ENCODE measurements at places on chromosomes 16 and 17.

- DNase-seq: no peak
These were observed 5.0 kb downstream of the ABHD15 start for GRCh38 chr17:29561554-29562517.

DNA sequence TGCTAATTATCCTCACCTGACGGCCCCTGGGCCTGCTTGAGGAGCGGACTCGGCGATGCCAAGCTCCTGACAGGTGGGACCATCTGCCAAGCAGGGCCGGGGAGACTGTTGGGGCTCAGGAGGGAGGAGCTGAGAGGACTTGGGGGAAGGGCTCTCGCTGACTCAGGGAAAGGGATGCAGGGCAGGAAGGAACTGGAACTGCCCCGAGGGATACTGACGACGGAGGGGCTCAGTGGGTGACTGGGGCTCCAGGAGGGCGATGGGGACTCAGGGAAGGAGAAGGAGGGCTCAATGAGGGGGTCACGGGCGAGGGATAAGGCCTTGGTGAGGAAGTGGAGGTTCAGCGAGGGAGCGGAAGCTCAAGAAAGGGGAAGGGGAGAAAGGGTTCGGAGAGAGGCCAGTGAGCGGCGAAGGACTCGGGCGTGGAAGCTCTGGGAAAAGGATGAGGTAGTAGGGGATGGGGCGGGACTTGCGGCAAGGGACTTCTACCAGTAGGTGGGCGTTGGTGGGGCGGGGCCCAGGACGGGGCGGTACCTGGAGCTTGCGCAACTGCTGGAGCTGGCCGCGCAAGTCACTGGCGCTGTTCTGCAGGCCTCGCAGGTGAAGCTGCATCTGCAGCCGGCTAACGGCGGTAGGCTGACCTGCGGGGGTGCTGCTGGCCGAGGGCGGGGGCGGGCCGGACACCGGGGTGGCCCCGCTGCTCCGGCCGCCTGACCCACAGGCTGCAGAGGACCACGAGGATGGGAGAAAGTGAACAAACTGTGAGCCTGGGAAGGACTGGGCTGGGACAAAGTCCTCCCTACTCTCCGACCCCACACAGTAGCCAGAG is 46.5 kb downstream of the SRCIN1 start:
- DNase-seq: peak; percentile 8

DNA sequence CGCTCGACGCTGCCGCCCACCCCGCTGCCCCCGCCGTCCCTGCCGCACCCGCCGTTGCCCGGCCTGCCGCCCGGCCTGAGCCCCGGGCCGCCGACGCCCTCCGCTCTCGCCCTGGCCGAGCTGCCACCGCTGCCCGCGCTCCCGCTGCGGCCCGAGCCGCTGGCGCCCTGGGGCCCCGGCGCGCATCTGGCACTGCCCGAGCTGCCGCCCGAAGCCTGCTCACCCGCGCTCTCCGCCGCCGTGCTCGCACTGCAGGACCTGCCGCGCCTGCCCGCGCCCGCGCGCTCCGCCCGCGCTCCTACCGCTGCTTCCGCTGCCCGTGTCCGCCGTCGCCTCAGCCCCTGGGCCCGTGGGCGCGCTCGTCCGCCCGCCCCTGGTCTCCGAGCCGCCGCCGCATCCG is 8.4 kb upstream of the CLDN9 start:
- DNase-seq: no peak

DNA sequence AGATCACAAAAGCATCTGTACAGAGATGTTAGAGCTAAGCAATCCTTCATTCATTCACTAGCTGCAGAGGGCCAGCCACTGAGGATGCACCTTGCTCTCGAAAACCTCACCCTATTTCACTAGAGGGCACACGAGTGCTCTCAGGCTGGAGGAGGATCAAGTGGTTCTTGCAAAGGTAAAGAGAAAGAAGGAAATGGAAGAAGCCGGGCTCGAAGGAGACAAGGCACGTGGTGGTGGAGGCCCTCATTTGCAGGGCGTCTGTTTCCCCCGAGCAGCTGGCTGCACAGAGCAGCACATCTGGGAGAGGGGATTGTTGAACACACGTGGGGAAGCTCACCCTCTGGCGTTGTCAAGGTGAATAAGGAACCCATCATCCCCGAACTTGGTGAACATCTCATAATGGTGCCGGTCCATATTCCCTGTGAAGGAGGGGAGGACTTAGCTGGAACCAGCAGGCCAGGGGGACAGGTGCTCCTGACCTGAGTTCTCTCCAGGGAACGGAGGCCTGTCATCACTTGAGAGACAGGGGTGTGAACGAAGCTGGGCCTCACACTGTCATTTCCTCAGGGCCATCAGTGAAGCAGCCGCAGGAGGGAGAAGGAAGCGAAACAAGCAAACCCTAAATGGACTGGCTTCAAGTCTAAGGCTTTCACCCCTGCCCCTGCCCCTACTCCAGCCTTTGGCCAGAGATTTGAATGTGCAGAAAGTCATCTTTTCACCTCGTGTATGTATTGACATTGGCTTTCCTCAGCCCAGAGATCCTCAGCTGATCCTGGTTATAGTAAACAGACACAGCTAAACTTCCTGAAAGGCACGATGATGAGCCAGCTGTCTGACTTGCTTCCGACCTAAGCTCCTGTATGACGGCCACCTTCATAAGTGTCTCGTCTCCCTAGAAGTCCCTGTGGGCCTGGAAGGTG is 27.6 kb downstream of the PRKAR1A start:
- DNase-seq: no peak

- DNase-seq: no peak
These were observed 616 bp downstream of the ACTG1 start for GRCh38 chr17:81511804-81512561.

DNA sequence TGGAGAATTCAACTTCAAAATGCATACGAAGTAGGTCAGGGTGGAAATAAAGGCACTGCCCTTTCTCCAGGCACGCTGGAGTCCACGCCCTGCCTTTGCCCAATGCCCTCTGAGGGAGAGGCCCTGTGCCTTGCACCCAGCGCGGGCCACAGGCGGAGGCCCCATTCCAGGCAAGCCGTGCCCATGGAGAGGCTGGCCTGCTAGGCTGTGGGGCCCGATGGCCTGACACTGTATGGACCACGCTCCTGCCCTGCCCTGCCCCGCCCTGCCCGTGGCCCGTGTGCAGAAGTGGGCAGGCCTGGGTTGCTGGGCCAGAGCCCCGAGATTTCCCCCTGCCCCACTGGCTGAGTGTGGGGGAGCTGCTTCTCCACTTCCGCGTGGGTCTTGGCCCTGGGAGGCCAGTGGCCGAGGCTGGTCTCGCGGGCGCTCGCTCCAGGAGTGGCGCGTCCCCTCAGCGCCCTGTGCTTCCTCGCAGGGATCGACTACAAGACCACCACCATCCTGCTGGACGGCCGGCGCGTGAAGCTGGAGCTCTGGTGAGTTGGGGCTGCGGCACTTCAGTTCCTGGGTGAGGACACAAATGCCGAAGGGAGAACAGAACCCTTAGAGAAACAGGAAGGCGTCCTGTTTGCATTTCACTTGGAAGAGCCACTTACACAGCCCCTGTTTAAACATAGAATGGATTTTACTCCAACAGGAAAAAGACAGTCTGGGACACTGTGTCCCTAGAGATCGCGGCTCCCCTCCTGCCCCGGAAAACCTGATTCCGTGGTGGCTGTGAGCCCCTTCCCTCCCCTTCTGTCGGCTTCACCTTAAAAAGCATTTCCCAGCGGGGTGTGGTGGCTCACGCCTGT is 13.8 kb upstream of the WFIKKN1 start:
- DNase-seq: no peak

- DNase-seq: no peak
These were observed 38.8 kb downstream of the EFCAB5 start for GRCh38 chr17:29980261-29980660.

DNA sequence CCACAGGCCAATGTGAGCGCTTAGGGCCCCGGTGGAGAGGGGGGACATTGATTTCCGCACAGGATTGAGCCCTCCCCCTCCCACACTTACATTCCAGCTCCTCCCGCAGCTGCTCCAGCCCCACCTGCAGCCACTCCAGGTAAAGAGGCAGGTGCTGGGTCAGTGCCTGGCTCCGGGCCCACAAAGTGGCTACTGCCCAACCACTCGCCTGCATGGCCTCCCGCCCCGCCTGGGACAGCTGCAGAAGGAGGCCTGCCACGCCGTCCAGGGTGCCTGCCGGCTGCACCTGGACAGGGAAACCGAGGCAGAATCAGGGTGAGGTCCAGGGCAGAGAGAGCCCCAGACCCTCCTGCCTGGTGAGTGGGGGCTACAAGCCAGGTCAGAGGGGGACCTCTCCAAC is 46.3 kb downstream of the RMI2 start:
- DNase-seq: no peak

- no peak for DNase-seq
These were observed 21.3 kb downstream of the C16orf95 start for GRCh38 chr16:87295661-87296531.

DNA sequence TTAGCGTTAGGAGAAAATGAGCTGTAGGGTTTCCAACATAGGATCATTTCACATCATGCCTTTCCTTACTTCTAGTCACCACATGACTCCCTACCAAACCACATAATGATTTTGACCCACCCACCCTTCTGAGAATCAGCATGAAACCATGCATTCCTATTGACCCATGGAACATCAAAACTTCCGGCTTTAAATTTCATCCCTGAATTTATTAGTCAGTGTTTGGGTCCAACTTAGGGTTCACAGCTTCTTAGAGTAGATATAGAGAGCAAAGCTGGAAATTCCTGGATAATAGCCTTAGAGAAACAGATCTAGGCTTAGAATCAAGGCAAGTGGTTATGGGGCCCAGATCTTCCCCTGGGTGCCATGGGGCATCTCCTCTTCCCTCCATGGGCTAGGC is 162.6 kb downstream of the TOX3 start:
- no peak for DNase-seq

DNA sequence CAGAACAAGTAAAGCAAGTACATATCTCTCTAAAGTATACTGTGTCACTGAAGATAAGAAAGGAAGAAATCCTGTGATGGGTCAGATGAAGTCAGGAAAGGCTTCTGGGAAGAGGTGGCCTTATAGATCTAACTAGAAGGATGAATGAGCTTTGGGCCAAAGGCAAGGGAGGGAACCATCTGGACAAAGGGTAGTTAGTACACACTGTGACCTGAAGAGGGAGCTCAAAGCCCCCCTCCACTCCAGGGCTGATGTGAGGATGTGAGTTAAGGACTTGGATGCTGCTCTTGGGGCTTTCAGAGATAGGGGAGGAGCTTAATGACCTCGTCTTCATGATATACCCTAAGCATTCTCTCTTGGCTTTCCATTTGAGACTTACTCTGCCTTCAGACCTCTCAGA is 185.3 kb upstream of the CACNG3 start:
- DNase-seq: no peak

DNA sequence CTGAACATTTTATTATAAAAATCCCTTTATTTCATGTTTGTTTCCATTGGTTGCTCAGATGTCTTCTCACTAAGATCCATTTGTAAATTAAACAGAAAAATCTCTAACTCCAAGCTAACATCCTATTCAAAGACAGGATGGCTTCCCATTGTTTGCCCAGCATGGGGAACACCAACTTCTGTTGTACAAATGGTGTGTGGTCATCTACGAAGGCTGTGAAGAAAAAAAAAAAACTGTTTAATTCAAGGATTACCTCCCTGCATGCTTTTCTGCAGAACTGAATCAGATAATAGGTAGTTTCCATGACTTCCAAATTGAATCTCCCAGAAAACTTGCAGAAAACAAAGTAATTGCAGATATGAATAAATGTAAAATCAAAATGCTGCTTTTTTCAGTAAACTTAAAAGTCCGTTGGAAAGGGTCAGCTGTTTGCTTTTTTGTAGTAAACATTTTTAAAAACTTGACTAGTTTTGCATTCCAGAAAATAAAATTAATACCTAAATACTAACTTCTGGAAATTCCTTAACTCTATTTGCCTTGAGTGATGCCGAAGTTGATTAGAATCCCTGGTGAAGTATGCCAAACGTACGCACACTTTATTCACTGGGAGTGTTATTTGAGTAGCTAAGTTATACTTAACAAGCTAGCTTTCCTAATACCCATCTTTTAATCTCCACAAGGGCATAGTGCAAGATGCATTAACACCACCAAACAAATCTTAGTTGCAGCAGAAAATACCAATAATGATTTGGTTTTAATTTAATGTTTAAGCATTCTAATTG is 7.7 kb downstream of the SALL1 start:
- DNase-seq: no peak

GRCh38 chr17:28239271-28239624 is 79.8 kb upstream of the TMEM97 start:
- DNase-seq: no peak

DNA sequence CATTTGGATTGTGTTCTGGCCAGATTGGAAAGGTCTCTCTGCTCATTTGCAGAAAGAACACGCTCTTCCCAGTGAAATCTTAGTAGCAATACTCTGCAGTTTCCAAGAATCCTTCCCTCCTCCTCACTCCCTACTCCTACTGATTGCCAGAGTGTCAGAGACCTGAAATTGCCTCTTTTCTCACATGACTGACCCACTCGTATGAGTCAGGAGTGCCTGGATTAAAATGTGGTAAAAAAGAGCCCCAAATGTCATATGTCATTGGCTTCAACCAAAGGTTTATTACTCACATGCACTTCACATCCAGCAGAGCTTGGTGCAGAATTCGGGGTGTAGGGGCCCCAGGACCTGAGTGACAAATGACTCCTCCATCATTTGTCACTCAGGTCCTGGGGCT is 39.7 kb upstream of the IRX3 start:
- no peak for DNase-seq

- no peak for DNase-seq
These were observed 198.8 kb downstream of the MAF start for GRCh38 chr16:79401782-79402181.

DNA sequence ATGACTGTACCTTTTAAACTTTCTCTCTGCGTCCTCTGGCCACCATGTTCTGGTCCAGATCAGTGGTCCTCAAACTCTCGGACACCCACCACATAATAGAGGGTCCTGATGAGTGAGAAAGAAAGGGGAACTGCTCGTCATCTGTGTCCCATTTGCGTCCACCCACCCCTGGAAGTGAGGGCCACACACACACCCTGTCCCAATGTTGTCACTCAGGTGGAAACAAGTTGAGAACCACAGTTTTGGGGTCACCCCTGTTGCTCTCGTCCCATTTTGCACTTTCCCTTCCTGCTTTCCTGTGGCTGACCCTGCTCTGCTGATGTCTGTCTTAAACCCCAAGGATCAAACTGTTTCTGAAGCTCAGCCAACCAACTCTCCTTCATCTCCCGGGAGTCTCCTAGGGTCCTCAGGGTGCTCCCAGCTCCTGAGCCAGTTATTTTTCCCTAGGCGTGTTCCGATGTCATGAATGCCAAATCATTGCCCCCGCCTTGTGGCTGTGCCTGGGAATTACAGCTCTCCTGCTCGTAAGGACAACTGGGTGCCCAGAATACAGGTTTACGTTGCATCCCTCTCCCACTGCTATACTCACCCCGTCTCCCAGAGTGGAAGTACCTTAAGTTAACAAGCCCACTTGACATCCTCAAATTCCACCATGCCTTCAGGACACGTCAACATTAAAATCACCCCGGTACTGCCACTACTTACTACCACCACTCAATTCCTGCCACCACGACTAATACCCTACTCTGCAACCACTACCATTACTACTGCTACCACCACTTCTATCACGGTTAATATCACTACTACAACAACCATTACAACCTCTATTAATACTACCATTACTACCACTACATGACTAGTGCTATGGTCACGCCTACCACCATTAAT is 26.0 kb upstream of the HNF1B start:
- DNase-seq: no peak

GRCh38 chr17:71936977-71937376 is 183.8 kb upstream of the SOX9 start:
- DNase-seq: no peak

GRCh38 chr17:15263206-15263579 is 1.9 kb downstream of the PMP22 start:
- no peak for DNase-seq

- no peak for DNase-seq
These were observed 2.4 kb upstream of the CISD3 start for GRCh38 chr17:38727736-38728135.

All from GF-D8 (cell line).